NCI-H1694 treated with DMSO at 0.1 percent for 48 hours (cell line): ENCODE measurements at places on chromosomes 1 and 21.

DNA sequence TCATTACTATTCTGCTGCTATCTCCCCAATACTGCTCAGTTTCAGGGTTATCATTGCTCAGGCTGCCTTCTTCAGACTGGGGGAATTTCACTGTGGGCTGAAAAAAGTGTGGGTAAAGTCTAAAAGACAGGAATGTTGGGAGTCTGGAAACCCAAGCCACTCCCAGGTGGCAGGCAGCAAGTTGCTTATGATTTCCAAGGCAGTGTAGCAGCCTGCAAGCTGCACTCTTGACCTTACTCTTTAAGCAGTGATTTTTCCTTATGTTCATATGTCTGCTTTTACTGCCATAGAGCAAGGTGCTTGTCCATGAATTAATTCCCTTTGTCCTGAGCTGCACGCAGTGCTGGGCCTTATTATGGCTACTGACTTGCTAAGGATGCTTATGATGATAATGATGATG, 53.1 kb downstream of the PHC2 start:
- DNase-seq: no peak

- no peak for DNase-seq
Observed at GRCh38 chr1:72917920-72918319, 635.6 kb upstream of the NEGR1 start.

DNA sequence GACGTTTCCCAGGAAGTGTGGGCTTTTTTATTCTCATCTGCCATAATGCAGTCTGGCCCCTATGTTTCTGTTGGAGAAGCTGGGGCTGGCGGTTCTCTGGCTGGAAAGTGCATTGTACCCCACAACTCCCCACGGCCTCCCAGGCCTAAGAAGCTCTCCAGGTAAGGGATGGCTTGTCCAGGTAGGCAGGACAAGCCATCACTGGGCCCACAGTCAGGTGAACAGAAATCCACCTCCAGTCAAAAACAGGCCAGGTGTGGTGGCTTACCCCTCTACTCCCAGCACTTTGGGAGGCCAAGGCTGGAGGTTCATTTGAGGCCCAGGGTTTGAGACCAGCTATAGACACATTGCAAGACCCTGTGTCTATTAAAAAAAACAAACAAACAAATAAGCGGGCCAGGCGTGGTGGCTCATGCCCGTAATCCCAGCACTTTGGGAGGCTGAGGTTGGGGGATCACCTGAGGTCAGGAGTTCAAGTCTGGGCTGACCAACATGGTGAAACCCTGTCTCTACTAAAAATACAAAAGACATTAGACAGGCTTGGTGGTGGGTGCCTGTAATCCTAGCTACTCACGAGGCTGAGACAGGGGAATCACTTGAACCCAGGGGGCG, 3.1 kb upstream of the WNT9A start:
- no peak for DNase-seq

- DNase-seq: no peak
Observed at GRCh38 chr1:234628089-234628488, 18.1 kb upstream of the IRF2BP2 start.

- DNase-seq: no peak
Observed at GRCh38 chr1:3515774-3516480, 61.5 kb downstream of the ARHGEF16 start.

DNA sequence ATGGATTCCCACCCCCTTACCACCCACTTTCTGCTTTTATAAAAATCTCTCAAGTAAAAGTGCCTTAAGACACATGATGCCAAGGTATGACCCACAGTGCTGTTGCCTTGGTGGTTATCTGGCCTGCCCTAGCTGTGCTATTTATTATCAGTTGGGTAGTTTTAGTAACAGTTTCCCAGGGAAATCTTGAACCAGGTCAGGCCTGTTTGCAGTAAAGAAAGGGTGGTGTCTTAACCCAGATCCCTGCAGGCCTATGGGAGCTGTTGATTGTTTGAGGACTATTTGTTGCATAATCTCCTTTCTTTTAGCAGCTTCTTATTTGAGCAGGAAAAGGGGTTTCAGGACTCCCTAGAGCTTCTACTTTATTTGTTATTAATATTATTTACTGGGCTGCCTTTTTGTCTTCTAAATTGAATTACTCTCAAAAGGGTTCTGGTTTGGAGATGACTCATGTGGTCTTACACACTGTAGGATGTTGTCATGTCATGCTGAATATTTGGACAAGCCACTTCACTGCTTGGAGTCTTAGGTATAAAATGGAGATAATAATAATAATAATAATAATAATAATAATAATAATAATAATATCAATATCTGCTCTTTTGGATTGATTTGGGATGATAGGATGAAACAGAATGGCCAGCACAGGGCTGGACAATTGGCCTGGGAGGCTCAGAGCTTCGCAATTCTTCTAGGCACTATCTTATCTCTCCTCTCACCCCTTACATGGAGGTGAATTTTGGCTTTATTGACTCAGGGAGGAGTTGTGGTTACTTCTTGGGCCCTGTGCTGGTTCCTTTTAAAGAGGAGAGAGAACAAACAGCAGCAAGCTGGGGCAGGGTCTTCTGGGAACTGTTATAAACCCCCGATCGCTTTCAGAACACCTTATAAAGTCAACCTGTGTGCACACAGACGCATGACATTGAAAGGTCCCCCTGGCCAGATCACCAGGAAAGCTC, 252.1 kb downstream of the PRDM2 start:
- DNase-seq: no peak

DNA sequence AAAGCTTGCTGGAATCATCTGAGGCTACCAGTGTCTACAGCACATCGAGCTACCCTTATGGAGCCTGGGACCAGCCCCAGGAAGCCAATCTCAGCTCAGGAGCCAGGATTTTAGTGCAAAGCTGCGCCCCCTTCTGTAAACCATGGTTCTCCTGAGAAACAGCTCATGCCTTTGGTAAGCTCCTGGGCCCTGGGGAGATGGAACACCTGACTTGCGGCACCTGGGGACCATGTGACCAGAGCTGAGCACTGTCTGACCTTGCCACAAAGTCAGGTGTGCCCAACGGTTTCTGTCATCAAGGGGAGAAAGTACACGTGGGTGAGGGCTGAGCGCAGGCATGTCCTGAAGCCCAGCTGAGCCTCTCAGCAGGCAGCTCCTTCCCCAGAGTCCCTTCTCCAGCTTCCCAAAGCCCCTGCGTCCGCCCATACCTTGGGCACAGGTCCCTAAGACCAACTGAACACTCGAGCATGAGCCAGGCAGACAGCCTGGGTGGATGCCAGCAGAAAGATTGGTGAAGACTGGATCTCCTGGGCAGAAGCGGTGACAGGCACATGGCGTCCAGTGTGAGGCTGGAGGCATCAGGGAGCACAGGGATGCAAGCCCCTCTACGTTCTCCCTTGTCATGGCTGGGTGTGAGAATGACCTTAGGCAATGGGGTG, 57.9 kb upstream of the TENT5B start:
- peak; percentile 10 for DNase-seq

- DNase-seq: peak; percentile 92
Observed at GRCh38 chr1:230176871-230177411, 109.9 kb downstream of the GALNT2 start.

DNA sequence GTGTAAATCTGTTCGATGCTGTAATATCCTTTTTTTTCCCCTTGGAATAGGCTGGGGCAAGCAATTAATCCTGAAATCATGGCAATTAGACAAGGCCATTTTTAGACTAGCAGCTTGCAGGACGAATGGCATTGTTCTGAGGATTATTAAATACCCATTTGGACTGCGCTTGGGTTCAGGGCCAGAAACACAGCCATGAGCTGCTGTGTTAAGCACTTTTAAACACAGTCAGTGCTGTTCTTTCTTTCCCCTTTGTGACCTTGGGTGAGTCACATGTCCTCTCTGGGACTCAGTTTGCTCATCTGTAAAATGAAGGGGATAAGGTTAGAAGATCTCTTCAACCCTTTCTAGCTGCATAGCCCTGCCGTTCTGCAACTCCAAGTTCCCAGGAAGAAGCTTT, 58.6 kb upstream of the C8B start:
- no peak for DNase-seq

- no peak for DNase-seq
Observed at GRCh38 chr21:41018431-41018830, 149.5 kb upstream of the BACE2 start.

DNA sequence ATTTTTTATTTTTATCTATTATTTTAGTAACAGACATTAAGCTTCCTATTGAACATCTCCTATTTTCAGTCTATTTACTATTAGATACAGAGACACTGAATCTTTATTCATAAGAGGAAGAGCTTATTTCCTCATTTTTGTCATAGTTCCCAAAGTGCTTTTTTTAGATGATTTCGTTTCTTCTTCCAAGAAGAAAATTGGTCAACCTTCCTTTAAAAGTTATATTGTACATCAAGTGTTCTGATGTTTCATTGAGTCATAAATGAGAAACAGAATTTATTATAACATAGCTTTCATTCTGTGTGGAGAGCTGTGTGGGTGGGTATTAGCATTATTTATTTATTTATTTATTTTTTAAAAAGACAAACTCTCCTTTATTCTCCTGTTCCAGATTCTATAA, 50.6 kb upstream of the BACH1 start:
- DNase-seq: no peak

DNA sequence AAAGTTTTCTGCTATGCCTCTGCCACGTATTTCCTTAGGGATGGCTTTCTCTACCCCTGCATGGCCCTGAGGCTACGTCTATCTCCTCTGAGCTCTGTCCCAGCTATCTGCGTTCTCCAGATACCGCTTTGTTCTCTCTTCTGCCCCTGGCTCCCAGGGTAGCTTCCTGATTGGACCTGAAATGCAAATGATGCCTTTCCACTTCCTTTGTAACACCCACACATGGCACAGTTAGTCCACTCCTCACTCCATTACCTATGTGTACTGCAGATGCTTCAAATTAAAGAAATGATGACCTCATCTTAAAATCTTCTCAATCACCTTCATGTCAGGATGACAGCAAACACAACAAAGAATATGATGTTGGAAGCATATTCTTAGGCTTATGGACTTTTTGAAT, 138.6 kb upstream of the POGK start:
- DNase-seq: no peak

DNA sequence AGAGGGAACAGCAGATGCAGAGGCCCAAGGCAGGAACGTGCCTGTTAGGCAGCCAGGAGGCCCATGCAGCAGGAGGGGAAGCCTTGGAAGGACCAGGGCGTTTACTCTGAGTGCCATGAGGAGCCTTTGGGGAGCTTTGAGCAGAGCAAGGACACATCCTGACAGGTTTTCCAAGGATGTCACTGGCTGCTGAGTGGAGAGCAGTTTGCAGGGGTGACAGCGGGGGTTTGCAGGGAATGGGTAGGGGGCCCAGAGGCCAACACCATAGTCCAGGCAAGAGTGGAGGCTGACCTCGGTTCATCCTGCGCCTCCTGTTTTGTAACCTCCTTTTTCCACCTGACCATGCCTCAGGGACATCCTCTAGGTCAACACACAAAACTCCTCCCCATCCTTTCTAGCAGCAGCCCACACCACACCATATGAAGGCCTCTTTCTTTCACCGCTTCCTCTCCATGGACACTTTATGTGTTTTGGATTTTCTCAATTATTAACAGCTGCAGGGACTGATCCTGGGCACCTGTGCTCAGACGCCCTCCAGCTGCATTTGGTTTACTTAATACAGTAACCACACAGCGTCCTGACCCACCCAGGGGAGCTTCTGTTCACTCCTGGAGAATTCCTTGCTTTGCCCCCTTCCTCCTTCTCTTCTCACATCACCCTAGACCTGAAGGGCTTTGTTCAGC, 528.5 kb downstream of the MATN1 start:
- no peak for DNase-seq

- no peak for DNase-seq
Observed at GRCh38 chr1:218207194-218207593, 77.9 kb upstream of the RRP15 start.

DNA sequence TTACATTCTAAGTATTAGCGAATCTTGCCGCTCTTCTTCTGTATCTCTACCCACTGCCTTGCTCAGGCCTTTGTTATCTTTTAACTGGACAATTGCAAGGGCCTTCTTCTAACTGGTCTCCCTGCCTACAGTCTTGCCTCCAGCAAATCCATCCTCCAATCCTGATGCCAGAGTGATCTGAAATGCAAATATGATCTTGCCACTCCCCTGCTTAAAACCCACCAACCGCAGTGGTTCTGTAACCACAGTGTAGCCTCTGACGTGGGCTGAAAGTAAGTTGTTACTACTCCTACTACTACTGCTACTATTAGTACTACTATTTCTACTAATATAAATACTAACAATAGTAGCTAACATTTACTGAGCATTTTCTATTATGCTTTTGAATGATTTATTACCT, 12.4 kb downstream of the MOV10 start:
- DNase-seq: no peak

DNA sequence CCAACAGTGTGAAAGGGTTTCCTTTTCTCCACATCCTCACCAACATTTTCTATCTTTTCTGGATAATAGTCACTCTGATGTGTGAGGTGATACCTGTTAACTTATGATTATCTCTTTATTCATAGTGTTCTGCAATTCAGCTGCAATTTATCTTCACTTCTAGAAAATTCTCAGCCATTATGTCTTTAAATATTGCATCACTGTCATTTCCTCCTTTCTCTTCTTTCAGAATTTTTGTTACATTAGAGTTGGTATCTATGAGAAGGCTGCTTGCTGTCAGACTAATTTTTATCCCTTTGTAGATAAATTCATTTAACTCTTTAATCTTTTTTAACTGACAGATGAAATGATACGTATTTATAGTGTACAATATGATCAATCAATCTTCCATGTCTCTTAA, 30.5 kb upstream of the ATF3 start:
- no peak for DNase-seq

DNA sequence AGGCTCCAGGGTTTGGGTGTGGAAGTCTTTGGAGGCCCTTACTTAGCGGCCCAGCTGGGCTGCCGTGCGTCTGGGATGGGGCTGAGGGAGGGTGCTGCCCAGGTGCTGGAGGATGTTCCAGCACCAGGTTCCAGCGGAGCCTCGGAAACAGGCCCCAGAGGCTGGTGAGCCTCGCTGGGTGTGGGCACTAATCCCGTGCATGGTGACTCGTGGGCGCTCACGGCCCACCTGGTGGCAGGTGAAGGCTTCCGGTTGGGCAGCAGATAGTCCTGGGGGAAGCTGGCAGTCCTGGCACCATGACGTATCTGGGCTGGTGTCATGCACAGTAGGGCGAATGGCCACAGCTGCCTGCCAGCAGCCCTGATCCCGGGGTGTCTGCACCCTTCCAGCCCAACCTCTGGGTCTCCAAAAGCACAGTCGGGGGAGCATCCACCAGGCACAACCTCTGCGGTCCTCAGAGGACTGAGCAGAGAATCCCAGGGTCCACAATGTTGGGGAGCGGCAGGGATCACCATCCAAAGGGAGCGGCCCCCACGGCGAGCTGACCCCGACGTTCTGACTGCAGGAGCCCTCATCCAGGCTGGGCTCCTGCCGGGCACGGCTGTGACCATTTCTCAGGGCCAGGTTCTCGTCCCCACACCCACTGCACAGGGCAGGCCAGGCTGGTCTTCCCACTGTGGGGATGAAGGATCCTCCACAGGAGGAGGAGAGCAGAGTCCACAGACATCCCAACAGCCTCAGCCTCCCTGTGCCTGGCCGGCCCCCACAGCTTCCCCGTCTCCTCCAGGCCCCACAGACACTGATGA, 25.3 kb downstream of the FTCD start:
- no peak for DNase-seq

DNA sequence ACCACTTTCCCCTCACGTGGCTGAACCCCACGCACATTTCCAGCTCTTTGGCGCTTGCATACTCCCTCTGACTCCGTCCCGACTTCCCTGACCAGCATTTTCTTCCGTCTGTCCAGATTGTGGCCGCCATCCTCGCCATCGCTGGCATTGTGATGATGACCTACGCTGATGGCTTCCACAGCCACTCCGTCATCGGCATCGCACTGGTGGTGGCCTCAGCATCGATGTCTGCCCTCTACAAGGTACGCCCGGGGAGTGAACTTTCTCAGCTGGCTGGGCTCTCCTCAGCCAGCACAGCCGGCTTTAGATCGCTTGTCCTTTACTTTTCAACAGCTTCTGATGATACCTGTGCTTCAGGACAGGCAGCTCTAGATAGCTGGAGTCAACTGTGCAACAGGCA, 56.8 kb upstream of the COA6 start:
- no peak for DNase-seq
